ENCODE measurements at places on chromosomes 6 and 20.

- DNase-seq = no peak
These were observed 167.5 kb downstream of the ZFAND3 start for GRCh38 chr6:37987018-37987417.

- no peak for DNase-seq
These were observed 36.7 kb upstream of the ASXL1 start for GRCh38 chr20:32321390-32321789.

DNA sequence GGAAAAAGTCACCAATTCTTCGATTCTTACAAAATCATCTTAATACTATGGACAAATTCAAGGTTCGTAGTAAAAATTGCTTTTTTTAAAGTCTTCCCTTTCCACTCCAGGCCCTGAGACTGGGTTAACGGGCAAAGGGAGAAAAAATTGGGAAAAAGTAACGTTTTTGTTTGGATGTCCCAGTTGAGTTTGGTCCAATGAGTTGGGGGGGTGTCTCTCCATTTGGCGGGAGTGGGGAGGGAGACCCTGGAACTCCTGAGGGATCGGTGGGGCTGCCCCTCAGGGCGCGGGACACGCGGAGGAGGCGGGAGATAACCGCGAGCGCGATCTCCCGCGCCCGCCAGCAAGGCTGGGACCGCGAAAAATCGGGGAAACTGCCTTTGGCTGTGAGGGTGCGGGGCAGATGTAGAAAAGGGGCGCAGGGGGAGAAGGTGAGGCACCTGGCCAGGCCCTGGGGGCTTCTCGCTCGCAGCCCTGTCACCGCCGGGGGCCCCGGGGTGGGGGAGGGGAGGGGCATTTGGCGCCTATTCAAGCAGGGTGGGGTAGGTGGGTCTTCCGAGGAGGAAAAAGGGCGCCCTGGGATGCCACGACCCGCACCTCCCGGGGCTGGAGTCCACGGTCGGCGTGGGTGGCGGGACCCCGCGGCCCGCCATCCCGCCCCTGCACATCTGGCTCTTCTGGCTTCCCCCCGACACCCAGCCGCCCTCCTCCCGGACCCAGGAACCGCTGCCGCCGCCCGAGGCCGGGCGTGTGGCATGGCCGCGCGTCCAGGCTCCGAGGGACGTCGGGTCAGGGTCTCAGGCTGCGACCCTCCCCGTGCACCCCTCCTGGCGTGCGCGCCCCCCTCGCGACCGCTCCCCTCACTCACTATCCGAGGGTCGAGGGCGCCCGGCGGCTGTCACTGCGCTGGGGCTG is 595 bp downstream of the FBXO5 start:
- no peak for DNase-seq

DNA sequence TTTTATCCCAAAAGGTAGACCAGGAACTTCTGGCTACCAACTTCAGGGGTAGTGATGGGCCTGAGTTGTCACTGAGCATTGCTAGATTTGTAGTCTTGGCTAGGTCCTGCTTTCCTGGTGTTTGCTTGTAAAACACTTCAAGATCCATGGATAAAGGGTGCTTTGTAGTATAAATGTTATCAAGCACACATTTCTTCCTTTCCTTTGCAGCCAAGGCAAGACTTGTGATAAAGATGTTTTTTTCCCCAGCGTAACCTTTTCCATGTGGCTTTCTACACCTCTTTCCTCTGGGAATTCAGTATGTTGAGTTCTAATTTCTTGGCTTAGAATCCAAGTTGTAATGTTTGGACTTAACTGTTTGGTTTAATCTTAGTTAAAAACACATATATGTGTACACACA is 122.8 kb upstream of the CLDN20 start:
- no peak for DNase-seq

GRCh38 chr6:146190581-146190980 is 161.7 kb downstream of the GRM1 start:
- no peak for DNase-seq

All from naive thymus-derived CD8-positive, alpha-beta T cell (primary cell).